PC-3 (cell line): ENCODE measurements at places on chromosomes 16 and 17. TPM values are rescaled to one million over a fixed set of nuclear protein-coding genes. Genes with fewer than 3 reads are reported as not detected.

- H3K36me3 ChIP-seq: no peaks in the 10 kb centered on the region
- no peaks in the 10 kb centered on the region for H3K27me3 ChIP-seq
- no peak overlapping the region for H3K4me3 ChIP-seq
- no peak for DNase-seq
- H3K27ac ChIP-seq: no peak overlapping the region
- H3K4me1 ChIP-seq: no peaks in the 10 kb centered on the region
Measured at GRCh38 chr16:51648526-51648925, 497.5 kb upstream of the SALL1 start.

GRCh38 chr17:81684442-81684911 lies 666 bp downstream of the HGS start:
- H3K27me3 ChIP-seq: no peaks in the 10 kb centered on the region
- peaks cover 24% of the 10 kb centered on the region for H3K4me1 ChIP-seq
- H3K36me3 ChIP-seq: peaks cover 34% of the 10 kb centered on the region

DNA sequence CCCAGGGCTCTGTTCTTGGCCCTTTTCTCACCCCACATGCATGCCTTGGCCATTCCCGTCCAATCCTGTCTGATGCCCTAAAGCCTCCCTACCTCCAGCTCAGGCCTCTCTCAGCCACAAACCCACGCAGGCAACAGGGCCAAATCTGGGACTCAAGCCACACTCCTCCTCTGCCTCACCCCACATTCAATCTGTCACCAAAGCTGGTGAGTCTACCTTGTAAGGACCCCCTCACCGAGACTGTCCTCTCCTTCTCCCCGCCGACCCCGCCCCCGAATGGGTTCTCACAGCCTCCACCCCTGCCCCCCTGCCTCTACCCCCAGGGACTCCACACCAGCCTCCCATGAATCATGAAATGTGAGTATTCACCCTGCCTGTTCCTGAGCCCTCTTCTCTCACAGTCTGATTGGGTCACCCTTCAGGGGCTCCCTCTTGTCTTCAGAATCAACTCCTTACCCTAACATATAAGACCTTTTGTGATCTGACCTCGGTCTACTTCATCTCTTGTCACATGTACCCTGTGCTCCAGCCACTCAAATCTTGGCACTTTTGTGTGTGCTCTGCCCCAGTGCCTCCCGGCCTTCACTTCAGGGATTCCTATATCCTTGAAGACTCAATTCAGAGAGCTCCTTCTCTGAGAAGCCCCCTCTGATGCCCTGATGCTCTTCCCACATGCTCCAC lies 10.7 kb downstream of the EPOP start:
- DNase-seq: no peak
- H3K36me3 ChIP-seq: no peaks in the 10 kb centered on the region
- H3K4me3 ChIP-seq: no peak overlapping the region
- no peak overlapping the region for H3K27ac ChIP-seq
- no peaks in the 10 kb centered on the region for H3K27me3 ChIP-seq
- H3K4me1 ChIP-seq: no peaks in the 10 kb centered on the region

MAP2K6 gene
- 8.4 and 12.2 TPM in 2 replicates for total RNA-seq

SPATA22 gene
- total RNA-seq: 1.8 TPM in 1 of 2 replicates, not detected in the other

DNA sequence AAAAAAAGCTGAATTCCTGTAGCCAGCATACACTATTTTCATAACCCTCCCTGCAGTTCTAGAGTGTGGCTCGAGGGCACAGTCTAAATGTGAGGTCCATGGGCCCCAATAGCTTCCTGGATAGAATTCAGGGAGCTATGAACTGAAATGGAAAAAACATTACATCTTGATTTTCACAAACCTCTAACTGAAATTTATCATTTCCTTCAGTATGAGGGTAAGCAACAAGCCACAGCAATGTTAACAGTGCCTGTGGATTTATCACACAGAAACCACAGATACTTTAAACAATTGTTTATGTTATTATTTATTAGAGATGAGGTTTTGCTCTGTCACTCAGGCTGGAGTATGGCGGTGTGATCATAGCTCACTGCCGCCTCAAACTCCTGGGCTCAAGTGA lies 18.2 kb downstream of the TMEM92 start:
- no peak overlapping the region for H3K27ac ChIP-seq
- DNase-seq: no peak
- H3K36me3 ChIP-seq: no peaks in the 10 kb centered on the region
- H3K4me1 ChIP-seq: peaks cover 34% of the 10 kb centered on the region
- H3K4me3 ChIP-seq: no peak overlapping the region

DNA sequence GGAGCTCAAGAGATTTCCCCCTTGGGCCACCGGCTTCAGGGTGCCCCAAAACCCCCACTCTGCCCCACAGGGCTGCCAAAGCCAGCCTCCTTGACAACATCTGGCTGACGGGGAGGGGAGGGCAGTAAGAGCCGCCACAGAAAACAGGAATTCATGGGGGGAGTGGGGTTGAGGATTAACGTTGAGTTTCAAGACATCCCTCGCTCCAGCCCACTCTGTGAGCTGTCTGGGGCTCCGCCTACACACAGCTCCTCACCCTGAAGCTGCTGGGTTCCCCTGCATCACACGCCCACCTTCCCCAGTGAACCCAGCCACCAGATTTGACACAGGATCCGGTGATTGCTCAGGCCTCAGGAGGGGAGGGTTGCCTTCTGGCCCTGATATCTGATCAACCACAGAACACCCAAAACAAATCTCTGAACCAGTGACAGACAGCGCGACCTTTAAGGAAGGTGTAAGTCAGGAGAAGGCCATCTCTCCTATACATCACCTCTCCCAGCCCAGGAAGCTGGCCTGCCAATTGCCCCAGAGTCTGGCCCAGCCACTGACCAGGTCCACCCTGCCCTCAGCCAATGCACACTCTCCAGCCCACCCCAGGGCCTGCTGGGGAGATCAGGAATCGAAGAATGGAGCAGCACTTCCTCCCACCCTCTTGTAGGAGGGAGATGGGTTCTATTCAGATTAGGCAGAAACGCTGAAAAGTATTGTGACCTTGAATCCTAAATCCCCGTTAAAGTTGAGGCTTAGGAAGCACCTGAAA lies 132.1 kb downstream of the CLEC16A start:
- H3K4me1 ChIP-seq: peaks cover 25% of the 10 kb centered on the region
- H3K4me3 ChIP-seq: no peak overlapping the region
- H3K36me3 ChIP-seq: no peaks in the 10 kb centered on the region
